ENCODE measurements at places on chromosomes 7 and 10. TPM values are rescaled to one million over a fixed set of nuclear protein-coding genes. Genes with fewer than 3 reads are reported as not detected.

GIMAP7 gene
- 3.7 TPM for total RNA-seq

ADD3 gene
- total RNA-seq = 197 TPM

NODAL gene
- 3.5 TPM for total RNA-seq

PTN gene
- total RNA-seq = 576 TPM

EN2 gene
- total RNA-seq = 0.23 TPM

ANKRD1 gene
- total RNA-seq = not detected

IL6 gene
- not detected for total RNA-seq

MRLN gene
- total RNA-seq = 0.69 TPM

FAM25C gene
- total RNA-seq = not detected

HOXA7 gene
- not detected for total RNA-seq

PRPS1L1 gene
- total RNA-seq = not detected

NEUROG3 gene
- not detected for total RNA-seq

OPN1SW gene
- not detected for total RNA-seq

SFMBT2 gene
- 33.7 TPM for total RNA-seq

OGDHL gene
- 23.1 TPM for total RNA-seq

SPDYE6 gene
- not detected for total RNA-seq

C7orf57 gene
- 5.8 TPM for total RNA-seq

SFTPD gene
- total RNA-seq = 2.1 TPM

ANKRD61 gene
- 0.46 TPM for total RNA-seq

AKR1B1 gene
- 63.7 TPM for total RNA-seq
